Stimulated activated CD4-positive, alpha-beta T cell treated with anti-CD3 and anti-CD28 coated beads, TNF-alpha, amount 100 ng/mL, for 4 hours (primary cell): ENCODE measurements at places on chromosomes 2 and 18.

- DNase-seq = no peak
These were observed 428.7 kb upstream of the ACVR2A start for GRCh38 chr2:147416099-147416498.

DNA sequence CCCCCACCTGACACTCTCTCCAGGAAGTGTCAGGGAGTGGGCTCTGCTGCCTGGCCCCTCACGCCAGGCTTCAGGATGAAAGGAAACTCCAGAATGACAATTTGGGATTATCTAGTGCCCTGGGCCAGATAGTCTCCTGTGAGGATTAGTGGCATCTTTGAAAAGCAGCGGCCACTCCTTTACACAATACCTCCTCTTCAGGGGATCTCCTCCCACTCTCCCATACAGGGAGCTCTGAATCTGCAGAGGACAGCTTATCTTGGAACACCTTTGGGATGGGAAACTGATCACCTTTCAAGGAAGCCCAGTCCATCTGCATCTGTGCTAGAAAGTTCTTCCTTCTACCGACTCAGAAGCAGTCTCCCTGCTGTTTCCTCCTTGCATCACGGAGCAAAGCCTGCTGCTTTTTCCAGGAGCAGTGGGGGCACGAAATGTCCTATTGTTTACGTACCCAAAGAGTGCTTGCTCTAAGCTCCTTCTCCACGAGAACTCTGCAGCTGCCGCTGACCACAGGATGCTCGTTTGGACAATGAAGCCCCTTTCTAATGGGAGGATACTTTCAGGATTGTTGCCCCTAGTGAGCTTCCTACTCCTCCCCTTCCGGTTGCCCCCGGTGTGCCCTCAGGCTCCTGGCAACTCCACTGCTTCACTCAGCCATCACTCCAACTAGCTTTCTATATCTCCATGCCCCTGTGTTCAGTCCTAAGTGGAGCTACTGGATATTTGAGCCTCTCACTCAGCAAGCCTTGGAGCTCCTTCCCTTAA is 31.5 kb downstream of the SIX3 start:
- DNase-seq = no peak

GRCh38 chr2:73714091-73714490 is 23.1 kb downstream of the TPRKB start:
- no peak for DNase-seq

GRCh38 chr2:108403494-108403893 is 25.7 kb downstream of the SULT1C4 start:
- no peak for DNase-seq

- DNase-seq = no peak
These were observed 19.8 kb downstream of the INO80C start for GRCh38 chr18:35477974-35478373.

GRCh38 chr2:113124181-113124961 is 3.0 kb upstream of the IL1RN start:
- DNase-seq = no peak

DNA sequence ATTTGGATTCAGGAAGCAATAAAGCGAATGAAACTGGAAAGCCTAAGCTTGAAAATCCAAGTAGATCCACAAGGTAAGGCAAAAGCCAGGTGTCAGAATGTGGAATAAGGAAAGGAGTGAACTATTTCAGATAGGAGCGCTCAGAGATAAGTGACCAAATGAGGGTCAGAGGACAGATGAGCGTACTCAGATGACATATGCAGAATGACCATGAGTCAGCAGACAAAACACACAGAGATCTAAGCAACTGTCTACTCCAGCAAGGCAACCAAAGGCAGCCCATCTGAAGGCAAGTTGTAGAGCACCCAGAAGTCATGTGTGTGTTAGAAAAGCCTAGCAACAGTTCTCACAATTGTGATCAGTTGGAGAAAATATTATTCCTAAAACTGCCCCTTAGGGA is 548.4 kb upstream of the FSHR start:
- DNase-seq = no peak
